ENCODE measurements at places on chromosomes 2 and 18.

DNA sequence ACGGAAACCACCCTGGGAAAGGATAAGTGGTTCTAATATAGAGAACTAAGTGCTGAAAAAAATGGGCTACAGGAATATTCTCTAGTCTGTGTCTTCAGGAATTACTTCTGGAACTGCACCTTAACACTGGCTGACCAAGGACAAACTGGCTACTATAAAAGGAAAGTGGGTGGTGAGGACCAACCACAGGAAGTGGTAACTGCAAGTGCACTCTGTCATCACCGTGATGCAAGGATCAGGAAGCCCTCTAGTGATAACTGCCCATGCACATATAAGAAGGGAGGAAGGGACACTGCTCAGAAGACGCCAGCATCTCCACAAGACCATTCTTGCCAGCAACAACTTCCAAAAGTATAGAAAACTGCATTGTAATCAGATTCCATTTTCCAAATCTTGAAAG lies 424.4 kb upstream of the RGPD4 start:
- no peak for DNase-seq

DNA sequence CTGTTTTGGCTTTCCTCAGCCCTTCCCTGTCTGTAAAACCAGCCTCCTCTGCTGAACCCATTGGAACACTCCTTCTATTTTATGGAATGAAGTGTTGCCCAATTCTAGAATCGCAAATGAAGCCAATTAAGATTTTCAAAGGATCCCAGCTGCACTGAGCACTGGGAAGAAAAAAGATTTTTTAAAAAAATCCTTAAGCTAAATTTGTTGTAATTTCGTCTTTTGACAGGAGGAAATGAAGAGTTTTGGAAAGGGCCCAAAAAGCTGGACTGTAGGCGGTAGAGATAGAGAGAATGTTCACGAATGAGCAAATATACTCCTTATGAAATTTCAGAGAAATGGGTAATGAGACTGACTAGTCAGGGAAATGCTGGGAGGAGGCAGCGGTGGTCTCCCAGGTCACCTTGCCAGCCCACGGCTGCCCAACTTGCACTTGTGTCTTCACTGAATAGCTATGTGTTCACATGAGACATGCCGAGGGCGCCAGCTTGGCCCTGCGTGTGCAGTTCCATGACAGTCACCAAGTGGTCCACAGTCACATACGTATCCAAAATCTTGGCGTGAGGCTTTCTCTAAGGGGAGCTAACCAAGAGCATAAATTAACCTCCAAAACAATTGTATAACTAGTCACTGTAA lies 69.9 kb downstream of the SGPP2 start:
- DNase-seq = no peak

DNA sequence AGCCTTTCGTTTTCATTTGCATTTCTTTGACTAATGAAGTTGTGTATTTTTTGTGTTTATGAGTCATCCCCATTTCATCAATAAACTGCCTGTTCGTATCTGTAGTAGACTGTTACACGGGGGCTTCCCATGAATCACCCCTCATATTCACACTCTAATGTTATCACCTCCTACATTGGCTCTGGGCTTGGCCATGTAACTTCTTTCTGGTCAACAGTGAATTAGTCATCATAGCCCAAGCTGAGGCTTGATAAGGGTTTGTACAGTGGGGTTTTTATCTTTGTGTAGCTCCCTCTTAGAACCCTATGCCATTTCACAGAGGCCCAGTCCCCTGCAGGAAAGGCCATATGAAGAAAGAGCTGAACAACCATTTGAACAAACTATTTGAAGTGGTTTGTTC lies 151.0 kb downstream of the CCBE1 start:
- DNase-seq = no peak

DNA sequence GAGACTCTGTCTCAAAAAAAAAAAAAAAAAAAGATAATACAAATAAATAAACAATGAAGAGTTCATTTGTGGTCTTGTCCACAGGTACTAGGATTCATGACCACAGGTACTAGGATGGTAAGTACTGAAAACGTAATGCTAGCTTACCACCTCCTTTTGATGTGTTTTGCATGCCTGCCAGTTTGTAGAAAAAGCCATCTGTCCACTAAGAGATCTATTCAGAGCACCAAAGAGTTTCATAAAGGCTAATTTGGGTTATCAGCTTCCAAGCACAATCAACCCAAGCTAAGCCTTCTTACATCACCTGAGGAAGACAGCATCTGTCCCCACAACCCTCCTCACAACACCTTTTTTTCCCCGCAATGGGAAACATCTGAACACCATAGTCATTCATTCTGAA lies 477.2 kb downstream of the ZEB2 start:
- DNase-seq = no peak

DNA sequence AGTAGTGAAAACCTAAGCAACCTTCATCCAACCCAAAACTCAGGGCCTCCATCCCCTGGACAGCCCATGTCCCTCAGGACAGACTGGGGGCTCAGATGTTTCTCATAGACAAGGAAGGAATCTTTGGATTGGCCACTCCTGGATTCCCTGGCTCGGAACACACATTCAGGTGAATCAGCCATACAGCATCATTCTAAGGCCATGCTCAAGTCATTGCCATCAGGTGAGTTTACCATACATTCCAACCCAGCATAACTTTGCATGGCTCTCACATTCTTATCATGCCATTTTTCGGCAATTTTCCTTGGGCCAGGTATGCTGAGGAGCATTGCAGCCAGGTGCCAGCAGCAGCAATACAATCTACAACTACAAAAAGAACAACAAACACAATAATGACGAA lies 34.6 kb upstream of the SERPINE2 start:
- no peak for DNase-seq

GRCh38 chr2:136334967-136335366 lies 217.0 kb upstream of the CXCR4 start:
- no peak for DNase-seq

GRCh38 chr2:127829845-127830246 lies 18.9 kb upstream of the WDR33 start:
- no peak for DNase-seq

Data from left cardiac atrium (tissue), 4 donors.